ENCODE measurements at places on chromosomes 5 and 9.
A peak's percentile ranks its signal among the peaks of the same experiment; 100 is the strongest.

GRCh38 chr5:157708866-157709265 is 22.4 kb upstream of the THG1L start:
- DNase-seq: no peak

GRCh38 chr9:136906266-136906665 is 19.9 kb downstream of the TRAF2 start:
- no peak for DNase-seq

- no peak for DNase-seq
These were observed 7.0 kb upstream of the DCTN4 start for GRCh38 chr5:150765799-150766169.

GRCh38 chr9:129455151-129455995 is 165.5 kb downstream of the C9orf50 start:
- no peak for DNase-seq

DNA sequence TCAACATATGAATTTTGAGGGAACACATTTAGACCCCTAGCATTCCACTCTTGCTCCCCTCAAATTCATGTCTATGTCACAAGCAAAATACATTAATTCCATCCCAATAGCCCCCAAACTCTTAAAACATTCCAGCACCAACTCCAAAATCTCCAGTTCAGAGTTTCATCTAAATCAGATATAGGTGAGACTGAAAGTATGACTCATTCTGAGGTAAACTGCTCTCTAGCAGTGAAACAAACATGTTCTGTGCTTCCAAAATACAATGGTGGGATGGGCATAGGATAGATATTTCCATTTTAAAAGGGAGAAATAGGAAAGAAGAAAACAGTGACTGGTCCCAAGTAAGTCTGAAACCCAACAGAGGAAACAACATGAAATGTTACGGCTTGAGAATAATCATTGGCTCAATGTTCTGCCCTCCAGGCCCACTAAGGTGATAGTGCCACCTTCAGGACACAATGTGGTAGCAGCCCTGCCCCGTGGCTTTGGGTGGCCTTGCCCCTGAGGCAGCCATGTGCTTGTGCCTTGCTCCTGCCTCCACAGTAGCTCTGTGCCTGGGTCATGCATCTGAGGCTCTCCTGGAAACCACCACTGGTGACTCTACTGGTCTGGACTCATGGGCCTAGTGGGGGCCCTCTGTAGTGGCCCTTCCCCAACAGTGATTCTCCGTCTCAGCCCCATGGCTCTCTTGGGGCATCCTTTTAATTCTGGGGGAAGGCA is 36.4 kb upstream of the IPPK start:
- DNase-seq: peak; percentile 4

DNA sequence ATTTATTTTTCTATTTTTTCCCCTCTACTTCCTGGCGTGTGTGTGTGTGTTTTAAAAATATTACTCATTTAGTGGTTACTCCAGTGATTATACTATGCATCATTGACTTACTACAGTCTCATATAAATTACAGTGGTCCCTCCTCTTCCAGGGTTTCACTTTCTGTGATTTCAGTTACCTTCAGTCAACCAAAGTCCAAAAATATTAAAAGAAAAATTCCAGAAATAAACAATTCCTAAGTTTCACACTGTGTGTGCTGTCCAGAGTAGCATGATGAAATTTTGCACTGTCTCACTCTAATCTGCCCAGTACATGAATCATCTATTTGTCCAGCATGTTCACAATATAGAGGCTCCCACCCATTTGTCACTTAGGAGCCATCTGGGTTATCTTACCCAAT is 47.4 kb upstream of the CCDC112 start:
- no peak for DNase-seq

- DNase-seq: no peak
These were observed 57.5 kb downstream of the DAB2IP start for GRCh38 chr9:121708768-121709488.

DNA sequence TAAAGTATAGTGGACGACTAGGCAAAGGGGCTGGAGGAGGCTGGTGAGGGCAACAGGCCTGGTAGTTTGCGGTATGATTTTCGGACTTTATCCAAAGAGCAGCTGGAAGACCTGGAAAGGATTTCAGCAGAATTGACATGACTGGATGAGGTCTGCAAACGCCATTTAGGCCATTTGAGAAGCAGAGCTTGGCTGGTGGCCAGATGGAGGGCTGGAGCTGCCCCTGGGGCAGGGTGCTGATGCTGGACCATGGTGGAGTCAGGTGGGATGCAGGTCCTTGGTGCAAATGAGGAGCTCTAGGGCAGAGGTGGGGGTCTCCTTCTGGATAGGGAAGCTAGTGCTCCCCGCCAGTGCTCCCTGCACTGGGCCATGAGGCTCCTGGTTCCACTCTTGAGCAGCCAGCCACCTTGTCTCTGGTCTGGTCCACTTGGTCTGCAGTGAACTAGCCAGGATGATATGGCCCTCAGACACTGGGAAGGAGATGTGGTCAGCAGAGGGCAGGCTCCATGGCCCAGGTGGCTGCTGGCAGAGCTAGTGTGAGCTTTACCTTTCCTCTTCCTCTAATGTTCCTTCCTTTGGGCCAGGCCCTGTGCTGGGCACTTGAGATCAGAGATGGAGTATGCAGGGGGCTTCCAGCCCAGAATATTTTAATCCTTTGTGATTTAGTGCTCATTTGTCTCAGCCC is 31.4 kb downstream of the COL27A1 start:
- DNase-seq: no peak

DNA sequence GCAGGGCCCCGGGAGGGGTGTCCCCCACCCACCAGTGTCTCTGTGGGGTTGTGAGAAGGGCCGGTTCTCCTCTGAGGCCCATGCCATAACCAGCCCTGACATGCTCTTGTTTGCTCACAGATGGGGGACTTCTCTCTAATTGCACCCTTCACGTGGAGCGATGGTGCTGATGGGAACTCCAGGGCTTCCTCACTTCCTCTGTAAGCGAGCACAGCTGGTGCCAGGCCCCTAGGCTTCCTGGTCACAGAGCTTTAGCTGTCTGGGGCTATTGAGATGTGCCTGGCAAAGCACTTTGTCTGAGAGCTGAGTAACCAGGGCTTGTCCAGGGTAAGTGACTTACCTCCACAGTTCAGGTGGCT is 36.4 kb downstream of the PHF2 start:
- no peak for DNase-seq

DNA sequence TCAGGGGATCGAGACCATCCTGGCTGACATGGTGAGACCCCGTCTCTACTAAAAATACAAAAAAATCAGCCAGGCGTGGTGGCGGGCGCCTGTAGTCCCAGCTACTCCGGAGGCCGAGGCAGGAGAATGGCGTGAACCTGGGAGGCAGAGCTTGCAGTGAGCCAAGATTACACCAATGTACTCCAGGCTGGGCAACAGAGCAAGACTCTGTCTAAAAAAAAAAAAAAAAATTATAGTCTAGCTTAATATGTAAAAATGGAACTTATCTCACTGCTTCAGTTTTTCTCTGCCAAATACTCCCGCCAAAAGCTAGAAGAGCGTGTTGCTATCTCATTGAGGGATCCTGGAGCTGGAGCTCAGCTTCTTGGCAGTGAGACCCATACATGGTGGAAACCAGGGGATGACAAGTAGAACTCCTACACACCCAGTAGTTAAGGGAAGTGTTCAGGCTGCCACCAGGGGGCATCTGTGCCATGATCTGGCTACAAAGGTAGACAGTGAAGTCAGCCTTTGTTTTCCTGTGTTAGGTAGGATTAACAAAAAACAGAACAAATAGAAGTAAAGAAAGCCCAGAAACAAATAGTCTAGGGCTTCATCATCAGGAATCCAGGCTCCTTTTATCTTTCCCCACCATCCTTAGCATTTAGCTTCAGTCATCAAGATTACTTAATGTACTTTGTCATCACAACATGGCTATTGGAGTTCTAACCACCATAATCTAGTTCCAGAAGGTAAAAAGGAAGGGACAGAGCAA is 33.6 kb upstream of the GLIPR2 start:
- peak; percentile 72 for DNase-seq

GRCh38 chr9:34986540-34987047 is 3.0 kb upstream of the DNAJB5 start:
- DNase-seq: no peak

DNA sequence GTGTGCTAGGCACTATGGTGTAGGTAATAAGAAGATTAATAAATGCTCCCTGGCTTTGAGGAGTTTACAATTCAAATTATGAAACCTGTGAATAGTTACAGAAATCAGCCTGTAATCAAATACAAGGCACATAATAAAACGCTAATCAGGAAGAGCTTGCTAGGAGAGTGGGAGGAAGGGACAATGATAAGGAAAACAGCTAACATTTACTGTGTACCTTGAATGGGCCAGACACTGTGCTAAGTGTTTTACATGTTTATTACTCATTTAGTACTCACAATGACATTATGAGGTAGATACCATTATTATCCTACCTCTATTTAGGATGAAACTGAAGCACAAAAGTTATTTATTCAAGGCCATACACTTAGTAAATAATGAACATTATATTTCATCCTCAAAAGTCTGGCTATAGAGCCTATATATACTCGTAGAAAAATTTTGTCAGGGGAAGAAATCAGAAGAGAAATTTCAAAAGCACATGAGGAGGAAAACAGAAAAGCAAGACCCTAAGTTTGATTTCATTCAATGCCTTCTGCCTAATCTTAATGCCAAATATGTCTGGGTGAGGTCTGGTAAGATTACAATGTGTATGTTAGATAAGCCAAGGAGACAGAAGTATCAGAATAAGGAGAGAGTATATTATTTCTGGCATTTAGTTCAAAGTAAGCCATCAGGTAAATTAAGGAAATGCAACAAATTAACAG is 35.9 kb downstream of the AFF4 start:
- DNase-seq: no peak

- DNase-seq: no peak
These were observed 555.4 kb upstream of the CLINT1 start for GRCh38 chr5:158414333-158414762.

DNA sequence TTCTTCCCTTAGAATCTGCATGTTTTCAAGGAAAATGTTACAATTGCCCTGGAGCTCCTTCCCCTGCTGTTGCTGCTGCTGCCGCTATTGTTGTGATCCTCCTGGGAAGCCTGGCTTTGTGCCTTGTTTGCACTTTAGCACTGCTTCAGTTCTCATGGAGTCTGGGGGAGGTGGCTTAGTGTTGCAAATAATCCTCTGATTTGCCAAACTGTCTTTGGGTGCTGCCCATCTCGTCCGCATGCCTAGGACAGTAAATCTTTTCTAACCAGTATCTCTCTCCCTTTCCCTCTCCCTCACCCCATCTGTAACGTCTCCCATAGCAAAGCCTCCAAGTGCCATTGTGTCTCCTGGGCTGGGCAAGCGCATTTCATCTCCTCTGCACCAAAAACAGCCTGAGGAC is 30.3 kb downstream of the FAM240B start:
- DNase-seq: no peak

GRCh38 chr9:1013021-1013420 is 36.6 kb downstream of the DMRT3 start:
- no peak for DNase-seq

- no peak for DNase-seq
These were observed 574 bp downstream of the SLC35A4 start for GRCh38 chr5:140565024-140565779.

- DNase-seq: no peak
These were observed 13.0 kb upstream of the SETX start for GRCh38 chr9:132367613-132368313.

GRCh38 chr5:174533751-174534241 is 190.6 kb upstream of the MSX2 start:
- no peak for DNase-seq

DNA sequence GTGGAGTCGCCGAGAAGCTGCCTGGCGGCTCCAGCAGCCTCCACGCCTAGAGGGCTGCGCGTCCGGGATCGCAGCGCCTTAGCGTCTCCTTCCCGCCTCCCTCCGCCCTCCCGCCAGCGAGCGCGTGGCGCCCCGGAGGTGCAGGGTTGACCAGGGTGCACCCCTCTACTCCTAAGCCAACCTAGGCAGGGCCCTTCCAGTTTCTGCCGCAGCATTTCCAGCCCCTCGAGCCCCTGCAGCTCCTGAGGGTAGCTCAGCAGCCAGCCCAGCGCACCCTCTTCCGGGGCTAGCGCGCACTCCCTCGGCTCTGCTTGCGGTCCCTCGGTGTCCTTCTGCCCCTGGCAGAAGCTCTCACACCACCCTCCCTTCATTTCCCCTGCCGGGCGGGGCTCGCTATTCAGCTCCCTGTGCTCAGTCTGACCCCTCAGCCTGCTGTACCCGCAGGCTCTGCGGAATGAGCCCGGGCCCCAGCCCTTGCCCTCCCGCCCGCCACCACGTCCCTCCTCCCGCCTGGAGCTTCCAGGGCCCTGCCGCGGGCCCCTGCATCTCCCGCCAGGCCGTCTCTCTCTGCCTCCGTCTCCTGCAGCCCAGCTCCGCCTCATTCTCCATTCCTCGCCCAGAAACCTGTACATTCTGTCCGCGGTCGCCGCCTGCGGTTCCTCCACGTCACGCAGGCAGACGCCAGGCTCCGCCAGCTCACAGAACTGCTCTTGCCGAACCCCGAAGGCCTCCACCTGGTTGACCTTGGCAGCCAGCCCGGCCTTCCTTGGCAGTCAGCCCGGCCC is 61.8 kb downstream of the SPATA31C2 start:
- no peak for DNase-seq

GRCh38 chr5:27402828-27403227 is 364.4 kb upstream of the CDH9 start:
- no peak for DNase-seq

- DNase-seq: no peak
These were observed 85.5 kb downstream of the DTWD2 start for GRCh38 chr5:118902656-118903438.

- DNase-seq: no peak
These were observed 17.9 kb downstream of the EXD3 start for GRCh38 chr9:137404961-137405567.

- no peak for DNase-seq
These were observed 353.4 kb downstream of the SPOCK1 start for GRCh38 chr5:137145721-137146120.

DNA sequence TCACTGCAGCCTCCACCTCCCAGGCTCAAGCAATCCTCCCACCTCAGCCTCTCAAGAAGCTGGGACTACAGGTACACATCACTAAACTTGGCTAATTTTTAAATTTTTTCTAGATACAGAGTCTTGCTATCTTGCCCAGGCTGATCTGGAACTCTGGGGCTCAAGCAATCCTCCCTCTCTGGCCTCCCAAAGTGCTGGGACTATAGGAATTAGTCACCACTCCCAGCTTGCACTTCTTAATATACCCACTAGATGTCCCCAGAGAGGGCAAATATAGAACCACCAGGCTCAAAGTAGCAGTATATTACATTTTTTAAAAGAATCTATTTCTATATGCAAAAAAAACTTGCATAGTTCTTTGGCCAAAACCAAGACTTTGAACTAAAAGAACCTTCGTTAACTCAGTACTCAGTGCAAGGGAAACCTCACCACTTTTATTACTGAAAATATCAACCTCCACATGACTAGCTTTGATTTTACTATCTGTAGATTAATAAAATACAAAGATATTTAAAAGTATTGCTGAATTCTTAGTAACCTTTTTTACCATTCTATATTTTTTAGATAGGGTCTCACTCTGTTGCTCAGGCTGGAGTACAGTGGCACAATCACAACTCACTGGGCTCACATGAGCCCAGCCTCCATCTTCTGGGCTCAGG is 25.8 kb upstream of the HSD17B3 start:
- DNase-seq: peak; percentile 53
